Motor neuron (in vitro differentiated cells): ENCODE measurements at places on chromosomes 3 and 15. TPM values are rescaled to one million over a fixed set of nuclear protein-coding genes. Genes with fewer than 3 reads are reported as not detected.

The GCHFR gene
- total RNA-seq, result 6.0 and 7.5 TPM in 2 replicates

The ZBED2 gene
- total RNA-seq, result 1.3 TPM in 1 of 2 replicates, not detected in the other

The PRSS50 gene
- total RNA-seq, result 0.15 and 0.21 TPM in 2 replicates

- no peak for ATAC-seq
Observed at GRCh38 chr3:190517687-190518086, 3.8 kb downstream of the IL1RAP start.

- ATAC-seq, result no peak
Observed at GRCh38 chr3:73813291-73813690, 188.6 kb upstream of the PDZRN3 start.

GRCh38 chr15:40986820-40987219, 33.5 kb downstream of the CHAC1 start:
- no peak for ATAC-seq
